G401 (cell line): ENCODE measurements at places on chromosomes 4 and X. TPM values are rescaled to one million over a fixed set of nuclear protein-coding genes. Genes with fewer than 3 reads are reported as not detected.

GRCh38 chr4:138960175-138960710 is 55.3 kb upstream of the NOCT start:
- no peak for DNase-seq

GRCh38 chr4:176189891-176190795 is 5.2 kb downstream of the SPATA4 start:
- no peak for DNase-seq

Gene NOCT
- total RNA-seq = 24.3 and 29.2 TPM in 2 replicates

Gene MAGEE1
- 1.5 and 1.6 TPM in 2 replicates for total RNA-seq

Gene COMMD8
- 41.1 and 43.4 TPM in 2 replicates for total RNA-seq

DNA sequence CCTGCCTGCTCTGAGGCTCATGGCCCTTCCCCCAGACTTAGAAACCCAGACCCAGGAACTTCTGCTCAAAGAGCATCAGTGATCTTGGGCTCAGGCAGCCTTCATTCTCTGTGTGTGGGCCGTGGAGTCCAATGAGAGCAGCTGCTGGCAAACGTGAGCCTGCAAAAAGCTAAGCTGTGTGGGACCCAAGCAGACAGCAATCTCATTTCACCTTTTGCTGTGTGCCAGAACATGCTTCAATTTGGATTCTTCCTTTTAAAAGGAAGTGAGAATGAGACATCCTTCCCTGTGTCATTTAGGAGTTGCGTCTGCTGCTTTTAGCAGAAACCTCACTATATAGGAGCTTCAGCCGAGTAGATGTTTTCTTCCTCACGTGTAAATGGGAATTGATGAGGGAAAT is 238.5 kb downstream of the EVC2 start:
- peak; percentile 36 for DNase-seq
